ENCODE measurements at places on chromosomes 12 and 14. TPM values are rescaled to one million over a fixed set of nuclear protein-coding genes. Genes with fewer than 3 reads are reported as not detected.
A peak's percentile ranks its signal among the peaks of the same experiment; 100 is the strongest.

The GNB3 gene
- 5.8 TPM for total RNA-seq

DNA sequence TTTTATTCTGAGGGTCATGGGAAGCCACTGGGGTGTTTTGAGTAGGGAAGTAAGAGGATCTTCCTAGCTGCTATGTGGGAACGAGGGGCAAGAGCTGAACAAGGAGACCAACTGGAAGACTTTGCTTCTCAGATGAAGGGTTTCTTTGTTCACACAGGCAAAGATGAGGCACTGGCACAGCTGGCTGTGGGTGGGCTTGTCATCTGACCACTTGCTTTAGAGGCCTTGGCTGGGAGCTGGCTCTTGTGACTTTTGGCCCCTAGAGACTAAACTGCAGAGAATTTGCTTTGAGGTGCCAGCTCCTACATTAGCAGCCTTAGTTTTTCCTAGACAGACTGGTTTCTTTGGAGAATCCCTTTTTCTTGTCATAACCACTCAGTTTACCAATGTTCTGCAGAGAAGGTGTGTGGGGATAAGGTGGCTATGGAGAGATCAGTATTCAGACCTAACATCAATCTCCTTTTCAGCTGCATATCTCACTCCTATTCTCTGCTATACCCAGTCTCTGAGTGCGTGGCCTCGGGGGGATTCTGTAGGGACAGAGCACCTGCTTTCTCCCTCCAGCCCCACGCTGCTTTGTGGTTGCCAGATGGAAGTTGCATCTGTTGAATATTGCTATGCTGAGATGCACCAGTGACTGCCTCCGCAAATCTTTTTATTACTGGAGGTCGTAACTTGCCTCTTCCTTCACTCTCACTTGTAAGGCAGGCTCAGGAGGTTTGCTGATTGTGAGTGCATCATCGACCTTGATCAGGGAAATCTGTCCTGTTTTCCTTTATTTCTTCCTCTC is 12.7 kb downstream of the PPP2R5C start:
- peak; percentile 77 for DNase-seq

DNA sequence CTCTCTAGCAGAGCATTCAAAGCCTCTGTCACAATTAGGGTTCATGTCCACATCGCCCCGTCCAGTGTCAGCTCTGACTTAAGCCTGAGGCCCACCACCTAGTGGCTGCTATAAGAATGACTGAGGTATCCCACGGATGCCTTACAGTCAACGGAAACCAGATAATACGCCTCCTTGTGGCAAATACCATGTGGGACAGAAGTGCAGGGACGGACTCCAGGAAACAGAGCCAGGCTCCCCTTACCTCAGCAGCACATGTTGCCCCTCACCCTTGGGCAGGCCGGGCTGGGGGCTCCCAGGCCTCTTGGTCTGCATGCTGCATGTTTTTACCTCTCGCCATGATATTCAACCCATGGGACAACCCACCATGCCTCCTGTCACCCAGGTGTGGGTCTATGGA is 86.3 kb downstream of the VWF start:
- peak; percentile 57 for DNase-seq

The BCL11B gene
- total RNA-seq: 5.7 TPM

The RBM23 gene
- 162 TPM for total RNA-seq

The AP1G2 gene
- total RNA-seq: 34.3 TPM

The TMPRSS12 gene
- total RNA-seq: not detected

DNA sequence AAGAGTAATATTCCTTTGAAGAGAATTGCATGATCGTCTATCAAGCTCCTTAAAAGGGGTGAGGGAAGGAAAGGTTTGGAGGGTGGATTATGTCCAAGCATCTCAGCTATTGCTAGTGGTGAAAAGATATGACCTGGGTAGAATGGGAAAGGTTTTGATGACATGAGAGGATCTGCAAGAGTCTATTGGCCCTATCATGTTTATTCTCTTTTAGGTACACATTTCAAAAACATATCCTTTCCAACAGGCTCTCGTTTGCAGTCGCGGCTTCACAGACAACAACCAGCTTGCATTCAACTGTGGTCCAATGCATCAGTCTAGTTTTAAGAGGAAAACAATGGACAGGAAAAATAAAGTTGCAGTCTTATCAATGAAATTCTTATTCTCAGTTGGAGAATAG is 17.1 kb downstream of the FOXG1 start:
- no peak for DNase-seq

The JPH4 gene
- total RNA-seq: 1.1 TPM

DNA sequence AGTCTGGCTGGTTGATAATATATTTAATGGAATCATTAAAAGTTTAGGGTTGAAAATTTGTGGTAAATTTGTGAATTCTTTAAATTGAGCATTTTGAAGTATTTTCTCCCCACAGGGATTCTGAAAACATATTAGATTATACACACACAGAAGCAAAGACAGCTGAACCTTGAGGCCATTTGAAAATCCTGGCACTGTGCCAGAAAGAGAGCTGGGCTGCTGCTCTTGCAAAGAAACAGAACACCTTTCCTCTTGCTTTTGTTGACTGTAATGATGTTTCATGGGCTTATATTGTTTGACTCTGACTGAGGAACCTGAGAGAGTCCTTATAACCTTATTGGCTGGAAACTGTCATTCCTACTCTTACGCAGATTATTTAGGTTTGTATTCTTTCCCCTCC is 4.8 kb downstream of the RNF34 start:
- peak; percentile 84 for DNase-seq

DNA sequence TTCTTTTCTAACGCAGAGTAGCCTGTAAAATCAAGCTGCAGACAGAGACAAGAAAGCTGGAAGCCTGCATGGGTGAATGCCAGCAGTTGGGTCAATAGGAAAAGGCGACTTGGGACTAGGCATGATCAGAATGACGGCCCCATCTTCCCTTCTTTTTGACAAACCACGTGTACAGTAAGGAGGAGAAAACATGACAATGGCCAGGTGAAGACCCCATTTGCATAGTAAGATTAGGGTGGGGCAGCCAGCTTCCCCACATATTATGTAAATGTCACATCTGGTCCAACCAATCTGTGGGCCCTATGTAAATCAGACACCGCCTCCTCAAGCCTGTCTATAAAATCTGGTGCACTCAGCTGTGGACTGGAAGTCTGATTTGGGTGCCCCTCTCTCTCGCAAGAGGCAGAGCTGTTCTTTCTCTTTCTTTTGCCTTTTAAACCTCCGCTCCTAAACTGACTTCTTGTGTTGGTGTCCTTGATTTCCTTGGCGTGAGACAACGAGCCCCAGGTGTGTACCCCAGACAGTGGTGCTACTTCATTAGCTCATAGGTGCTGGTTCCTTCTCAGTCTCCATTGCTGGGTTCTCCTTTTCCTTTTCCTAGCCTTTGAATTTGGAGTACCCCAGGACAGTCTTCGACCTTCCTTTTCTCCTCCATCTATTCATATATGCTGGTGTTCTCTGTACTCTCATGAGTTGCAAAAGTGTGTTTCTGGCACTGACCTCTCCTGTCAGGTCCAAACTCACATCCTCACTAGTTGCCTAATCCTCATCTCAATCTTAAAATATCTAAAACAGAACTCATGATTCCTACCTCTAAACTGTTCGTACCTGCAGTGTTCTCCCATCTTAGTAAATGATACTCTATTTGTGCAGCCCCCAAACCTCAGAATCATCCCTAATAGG is 9.4 kb upstream of the DHRS7 start:
- no peak for DNase-seq

DNA sequence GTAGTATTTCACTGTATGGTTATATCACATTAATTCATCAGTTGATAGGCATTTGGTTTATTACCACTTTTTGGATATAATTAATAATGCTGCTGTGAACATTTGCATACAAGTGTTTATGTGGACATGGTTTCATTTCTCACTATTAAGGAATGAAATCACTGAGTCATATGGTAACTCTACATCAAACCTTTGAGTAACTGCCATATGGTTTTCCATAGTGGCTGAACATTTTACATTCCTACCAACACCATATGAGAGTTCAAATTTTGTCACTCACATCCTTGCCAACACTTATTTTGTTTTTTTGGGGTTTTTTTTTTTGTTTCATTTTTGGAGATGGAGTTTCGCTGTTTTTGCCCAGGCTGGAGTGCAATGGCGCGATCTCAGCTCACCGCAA is 30.2 kb upstream of the EAPP start:
- DNase-seq: no peak

The RIPK3 gene
- 5.5 TPM for total RNA-seq

DNA sequence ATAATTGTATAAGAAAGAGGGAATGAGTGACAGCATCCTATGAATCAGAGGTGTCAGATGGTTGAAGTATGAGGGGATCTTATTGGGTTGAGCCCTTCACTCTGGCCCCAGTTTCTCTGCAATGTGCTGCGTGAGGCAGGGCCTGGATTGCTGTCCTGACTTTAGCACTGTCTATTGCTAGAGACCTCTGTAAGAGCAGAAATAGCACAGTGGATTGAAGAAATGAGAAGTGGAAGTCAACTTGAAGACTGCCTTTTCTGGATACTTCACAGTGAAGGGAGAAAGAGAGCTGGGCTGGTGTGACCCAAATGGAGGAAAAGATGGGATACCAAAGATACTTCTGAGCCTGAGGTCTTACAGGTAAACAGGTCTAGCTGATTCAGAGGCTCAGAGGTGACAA is 5.8 kb downstream of the ASCL4 start:
- DNase-seq: no peak

The LRRC10 gene
- not detected for total RNA-seq

The TGFB3 gene
- total RNA-seq: 69.4 TPM

DNA sequence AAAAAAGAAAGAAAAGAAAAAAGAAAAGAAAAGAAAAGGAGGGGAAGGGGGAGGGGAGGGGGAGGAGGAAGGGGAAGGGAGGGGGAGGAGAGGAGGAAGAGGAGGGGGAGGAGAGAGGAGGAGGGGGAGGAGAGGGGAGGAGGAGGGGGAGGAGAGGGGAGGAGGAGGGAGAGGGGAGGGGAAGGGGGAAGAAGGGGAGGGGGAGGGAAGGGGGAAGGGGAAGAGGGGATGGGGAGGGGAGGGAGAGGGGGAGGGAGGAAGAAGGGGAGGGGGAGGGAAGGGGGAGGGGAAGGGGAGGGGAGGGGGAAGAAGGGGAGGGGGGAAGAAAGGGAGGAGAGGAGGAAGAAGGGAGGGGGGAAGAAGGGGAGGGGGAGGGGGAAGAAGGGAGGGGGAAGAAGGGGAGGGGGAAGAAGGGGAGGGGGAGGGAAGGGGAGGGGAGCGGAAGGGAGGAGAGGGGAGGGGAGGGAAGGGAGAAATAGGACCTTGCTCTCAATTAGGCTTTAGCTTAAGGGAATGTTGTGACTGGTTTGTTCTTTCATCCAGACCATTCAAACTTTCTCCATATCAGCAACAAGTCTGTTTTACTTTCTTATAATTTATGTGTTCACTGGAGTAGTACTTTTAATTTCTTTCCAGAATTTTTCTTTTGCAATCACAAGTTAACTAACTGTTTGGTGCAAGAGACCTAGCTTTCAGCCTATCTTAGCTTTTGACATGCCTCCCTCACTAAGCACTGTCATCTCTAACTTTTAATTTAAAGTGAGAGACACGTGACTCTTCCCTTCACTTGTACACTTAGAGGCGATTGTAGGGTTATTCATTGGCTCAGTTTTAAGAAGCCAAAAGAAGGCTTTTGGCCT is 76.5 kb upstream of the EGLN3 start:
- no peak for DNase-seq

DNA sequence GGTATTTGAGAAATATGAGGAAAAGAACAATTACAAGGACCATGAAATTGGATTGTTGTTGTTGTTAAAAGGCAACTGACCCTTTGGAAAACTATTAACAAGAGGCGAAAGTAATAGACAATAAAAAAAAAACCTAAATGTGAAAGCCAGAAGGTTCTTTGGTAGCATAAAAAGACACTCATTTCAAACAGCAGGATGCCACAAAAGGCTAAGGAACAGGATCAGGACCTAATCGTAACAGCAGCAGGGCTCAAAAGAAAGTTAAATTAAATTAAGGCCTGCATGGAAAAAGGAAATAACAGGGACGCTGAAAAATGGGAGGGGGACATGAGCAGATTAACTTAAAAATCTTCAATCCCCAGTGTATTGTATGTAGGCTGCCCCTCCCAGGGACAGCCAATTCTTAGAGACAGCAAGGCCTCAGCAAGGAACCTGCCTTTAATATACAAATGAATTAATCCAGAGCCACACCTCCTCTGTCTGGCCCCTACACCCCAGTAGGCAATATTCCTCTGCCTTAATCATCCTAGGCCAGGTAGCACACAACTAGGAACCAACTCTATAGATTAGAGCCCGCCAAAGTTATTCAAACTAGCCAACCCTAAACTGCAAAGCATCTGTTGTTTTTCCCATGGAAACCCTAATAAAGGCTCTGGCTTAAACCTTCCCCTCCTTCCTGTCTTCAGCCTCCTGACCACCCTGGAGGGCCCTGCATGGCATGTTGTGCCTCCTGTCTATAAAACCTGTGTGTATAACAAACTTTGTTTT is 28.4 kb upstream of the AP4S1 start:
- DNase-seq: no peak

DNA sequence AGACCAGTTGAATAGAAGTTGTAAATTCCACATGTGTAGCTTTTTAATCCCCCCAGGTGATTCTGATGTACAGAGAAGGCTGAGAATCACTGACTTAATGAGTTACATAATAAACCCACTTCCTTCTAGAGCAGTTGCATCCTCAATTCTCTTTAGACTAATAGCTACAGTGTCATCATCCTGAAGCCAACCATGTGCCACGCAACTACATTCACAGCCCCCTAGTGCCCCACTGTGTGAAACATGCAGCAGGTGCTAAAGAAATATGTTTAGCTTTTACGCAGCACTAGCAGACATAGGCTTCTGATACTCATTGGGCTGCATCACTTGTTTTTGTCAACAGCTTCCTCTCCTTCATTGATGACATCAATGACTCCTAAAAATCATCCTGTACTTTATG is 1168.3 kb downstream of the BCL11B start:
- no peak for DNase-seq

DNA sequence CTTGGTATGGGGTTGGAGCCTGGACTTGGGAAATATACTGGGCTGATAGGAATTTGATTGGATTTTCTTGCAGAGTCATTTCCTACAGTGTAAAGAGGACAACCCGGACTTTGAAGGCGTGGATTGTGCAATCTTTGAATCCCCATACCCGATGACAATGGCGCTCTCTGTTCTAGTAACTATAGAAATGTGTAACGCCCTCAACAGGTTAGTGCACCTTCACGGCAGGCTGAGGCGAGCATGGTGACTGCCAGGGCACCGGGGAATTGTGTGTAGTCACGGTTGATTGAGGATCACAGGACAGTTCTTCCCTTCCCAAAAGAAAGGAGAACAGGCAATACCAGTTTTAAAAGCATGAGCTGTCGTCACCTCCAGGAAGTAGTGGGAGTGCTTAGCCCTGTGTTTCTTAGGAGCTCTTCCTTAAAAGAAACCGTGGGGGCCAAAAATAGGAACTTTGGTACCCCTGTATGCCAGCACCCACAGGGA is 58.3 kb downstream of the ANAPC7 start:
- DNase-seq: peak; percentile 72

All from tongue (tissue), 3 donors.